ENCODE measurements at places on chromosomes 13 and 19.

- no peak for DNase-seq
Measured at GRCh38 chr13:41148419-41149283, 16.0 kb upstream of the KBTBD6 start.

- DNase-seq, result no peak
Measured at GRCh38 chr19:39497996-39498797, 550 bp upstream of the DLL3 start.

- DNase-seq, result no peak
Measured at GRCh38 chr19:1103132-1103707, 574 bp upstream of the GPX4 start.

GRCh38 chr13:80962855-80963254 is 621.9 kb upstream of the SPRY2 start:
- no peak for DNase-seq

DNA sequence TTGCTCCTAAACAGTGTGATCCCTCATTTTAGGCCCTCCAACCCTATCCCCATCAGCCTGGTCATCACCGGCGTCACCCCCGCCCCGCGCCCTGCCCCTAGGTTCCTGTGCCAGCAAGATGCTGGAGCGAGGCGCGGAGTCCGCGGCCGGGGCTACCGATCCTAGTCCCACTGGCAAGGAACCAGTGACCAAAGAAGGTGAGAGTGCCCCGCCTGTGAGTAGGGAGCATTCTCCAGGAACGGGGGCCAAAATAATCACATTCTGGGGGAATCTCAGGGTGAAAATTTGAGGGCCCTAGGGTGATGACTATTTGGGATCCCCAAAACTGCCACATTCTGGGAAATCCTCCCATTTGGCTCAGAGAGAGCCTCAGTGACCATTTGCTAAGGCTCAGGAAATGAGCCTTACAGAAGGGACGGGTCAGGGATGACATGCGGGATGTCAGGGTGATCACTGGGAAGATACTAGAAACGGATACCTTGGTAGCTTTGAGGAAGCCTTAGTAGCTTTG is 1.4 kb downstream of the ZNF575 start:
- no peak for DNase-seq

DNA sequence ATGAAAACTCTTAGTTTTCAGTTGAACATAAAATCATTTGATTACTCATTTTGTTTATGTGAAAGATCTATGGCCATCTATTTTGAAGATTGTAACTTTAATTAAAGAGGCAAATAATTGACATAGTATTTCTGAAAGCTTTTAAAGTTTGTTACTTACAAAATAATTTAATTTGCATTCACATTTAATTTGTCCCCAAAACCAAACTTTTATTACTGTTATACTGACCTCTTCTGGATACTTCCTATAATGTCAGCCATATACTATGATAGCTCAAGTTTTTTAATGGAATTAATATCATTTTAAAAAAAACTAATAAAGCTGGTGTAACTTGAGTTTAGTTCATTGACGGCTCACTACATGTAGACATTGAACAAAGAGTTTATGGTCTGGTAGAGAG is 4.9 kb upstream of the SGCG start:
- no peak for DNase-seq

DNA sequence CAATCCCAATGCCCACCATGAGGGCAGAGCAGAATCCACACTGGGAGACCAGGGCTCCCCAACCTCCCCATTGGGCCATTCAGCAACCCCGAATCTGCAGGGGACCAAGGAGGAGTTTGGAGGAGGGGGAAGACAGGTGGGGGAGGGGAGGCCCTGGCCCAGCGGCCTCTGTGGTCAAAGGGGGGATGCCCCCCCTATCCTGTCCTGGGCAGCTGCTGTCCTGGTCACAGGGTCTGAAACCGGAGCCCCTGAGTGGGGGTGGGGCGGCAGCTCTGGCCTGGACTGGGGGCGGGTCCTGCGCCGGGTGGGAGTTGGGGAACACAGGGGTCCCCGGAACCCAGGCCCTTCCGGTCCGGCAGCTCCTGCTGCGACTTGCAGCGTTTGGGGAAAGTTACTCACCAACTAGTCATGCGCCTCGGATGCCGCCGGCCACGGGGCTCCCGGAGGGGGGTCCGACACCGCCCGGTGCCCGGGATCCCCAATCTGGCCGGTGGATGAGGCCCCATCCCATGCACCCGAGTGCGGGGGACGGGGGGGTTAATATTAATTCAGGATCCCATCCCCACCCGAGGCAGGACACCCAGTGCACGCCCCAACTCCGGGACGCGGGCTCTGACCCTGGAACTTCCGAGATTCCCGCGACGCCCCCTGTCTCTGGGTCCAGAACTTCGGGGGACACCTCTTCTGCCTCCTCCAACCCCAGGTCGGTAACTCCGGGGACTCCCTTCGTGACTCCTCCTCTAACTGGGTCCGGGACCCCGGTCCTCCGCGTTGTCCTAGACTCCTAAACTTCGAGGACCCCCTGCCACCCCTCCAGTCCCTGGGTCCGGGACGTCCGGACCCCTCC is 872 bp downstream of the HOMER3 start:
- peak; percentile 33 for DNase-seq

DNA sequence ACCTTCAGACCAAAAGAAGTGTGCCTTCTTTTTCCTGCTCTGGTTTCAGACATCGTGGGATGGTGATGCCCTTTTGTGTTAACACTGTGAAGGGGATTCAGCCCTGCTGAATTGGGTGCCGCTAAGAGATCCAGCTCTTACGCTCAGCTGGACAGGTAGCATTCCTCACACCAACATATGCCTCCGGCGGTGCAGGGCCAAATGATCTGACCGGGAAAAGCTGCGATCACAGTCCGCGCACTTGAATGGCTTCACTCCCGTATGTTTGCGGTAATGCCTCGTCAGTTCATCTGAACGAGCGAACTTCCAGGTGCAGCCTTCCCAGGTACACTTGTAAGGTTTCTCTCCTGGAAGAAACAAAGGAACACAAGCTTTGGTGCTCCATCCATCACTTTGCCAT is 438.9 kb downstream of the KLF12 start:
- no peak for DNase-seq

DNA sequence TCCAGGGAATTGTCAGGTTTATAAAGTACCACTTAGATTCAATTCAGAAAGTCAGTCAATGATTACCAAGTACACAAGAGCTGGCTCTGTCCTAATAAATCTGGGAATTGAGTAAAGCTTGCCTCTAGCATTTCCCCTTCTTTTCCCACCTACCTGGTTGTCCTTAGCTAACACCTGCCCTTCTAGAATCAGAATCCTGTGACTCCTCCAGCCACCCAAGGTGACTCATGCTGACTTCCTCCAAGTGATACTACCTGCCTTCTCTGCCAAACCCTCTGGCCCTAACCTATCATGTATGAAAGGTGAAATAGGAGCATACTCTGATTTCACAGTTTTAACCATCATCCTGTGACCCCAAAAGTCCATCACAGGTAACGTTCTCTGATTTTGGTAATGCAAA is 151.2 kb downstream of the DIAPH3 start:
- DNase-seq, result no peak

Data from Caki2 (cell line).